Fibroblast of lung (primary cell): ENCODE measurements at places on chromosomes 2 and 18. TPM values are rescaled to one million over a fixed set of nuclear protein-coding genes. Genes with fewer than 3 reads are reported as not detected.

NEU2 gene
- not detected in 2 replicates for total RNA-seq

GATA6 gene
- total RNA-seq = 6.3 and 10.0 TPM in 2 replicates

IL1F10 gene
- not detected in 2 replicates for total RNA-seq

ZNF519 gene
- 2.6 and 2.8 TPM in 2 replicates for total RNA-seq

HK2 gene
- total RNA-seq = 13.1 and 19.3 TPM in 2 replicates

TCF4 gene
- total RNA-seq = 49.1 and 57.6 TPM in 2 replicates

NAT8 gene
- total RNA-seq = not detected in 2 replicates

DOK6 gene
- 4.0 and 6.7 TPM in 2 replicates for total RNA-seq

FBXO41 gene
- 0.77 and 1.2 TPM in 2 replicates for total RNA-seq

CIB4 gene
- not detected in 2 replicates for total RNA-seq

MGAT5 gene
- 75.0 and 301 TPM in 2 replicates for total RNA-seq

TTC32 gene
- total RNA-seq = 5.6 and 5.8 TPM in 2 replicates

FEV gene
- total RNA-seq = not detected in 2 replicates

SEMA4F gene
- 5.1 and 9.4 TPM in 2 replicates for total RNA-seq

TXNDC2 gene
- total RNA-seq = not detected in 2 replicates

AQP12B gene
- not detected in 2 replicates for total RNA-seq

ZSCAN30 gene
- 13.4 and 29.2 TPM in 2 replicates for total RNA-seq

ITGB6 gene
- total RNA-seq = not detected in 2 replicates

RNF144A gene
- total RNA-seq = 0.17 and 0.26 TPM in 2 replicates

ACSL3 gene
- total RNA-seq = 233 and 377 TPM in 2 replicates

HOXD13 gene
- total RNA-seq = not detected in 2 replicates

RAB6D gene
- under 0.01 TPM in 1 of 2 replicates, not detected in the other for total RNA-seq

SERPINB2 gene
- 3.9 and 12.1 TPM in 2 replicates for total RNA-seq

INHA gene
- total RNA-seq = 0.26 and 0.50 TPM in 2 replicates

DNAJC5G gene
- not detected in 2 replicates for total RNA-seq

IL18R1 gene
- total RNA-seq = 0.50 and 5.4 TPM in 2 replicates

ERICH2 gene
- total RNA-seq = 3.1 and 4.1 TPM in 2 replicates

KCNJ3 gene
- not detected in 2 replicates for total RNA-seq

BCL2 gene
- total RNA-seq = 3.6 and 9.0 TPM in 2 replicates

DPP4 gene
- total RNA-seq = 148 and 297 TPM in 2 replicates

ABCG8 gene
- not detected in 2 replicates for total RNA-seq

DYNAP gene
- not detected in 2 replicates for total RNA-seq

INPP5D gene
- 0.33 and 0.51 TPM in 2 replicates for total RNA-seq

CCDC142 gene
- total RNA-seq = 18.5 and 21.3 TPM in 2 replicates

CRYBA2 gene
- total RNA-seq = not detected in 2 replicates

MGAT4A gene
- 0.17 and 0.26 TPM in 2 replicates for total RNA-seq

CENPA gene
- total RNA-seq = 1.8 and 9.7 TPM in 2 replicates

GAL3ST2 gene
- total RNA-seq = 0.17 TPM in 1 of 2 replicates, not detected in the other

GPBAR1 gene
- total RNA-seq = under 0.01 TPM in 1 of 2 replicates, not detected in the other

PROKR1 gene
- total RNA-seq = not detected in 2 replicates

ELMOD3 gene
- total RNA-seq = 20.3 and 27.9 TPM in 2 replicates

EVX2 gene
- total RNA-seq = not detected in 2 replicates

ADD2 gene
- 2.5 and 2.6 TPM in 2 replicates for total RNA-seq

SPP2 gene
- total RNA-seq = not detected in 2 replicates

NGEF gene
- under 0.01 TPM in 1 of 2 replicates, not detected in the other for total RNA-seq

PELI1 gene
- total RNA-seq = 5.9 and 7.4 TPM in 2 replicates

PAX3 gene
- total RNA-seq = not detected in 2 replicates

PDE6D gene
- 13.6 and 14.4 TPM in 2 replicates for total RNA-seq

TACR1 gene
- 0.17 TPM in 1 of 2 replicates, not detected in the other for total RNA-seq

TTC27 gene
- 15.7 and 18.2 TPM in 2 replicates for total RNA-seq

LIPG gene
- total RNA-seq = 0.50 and 1.0 TPM in 2 replicates

KCNS3 gene
- total RNA-seq = 1.3 and 6.3 TPM in 2 replicates

IL1RN gene
- not detected in 2 replicates for total RNA-seq

PDCD1 gene
- not detected in 2 replicates for total RNA-seq

SUCLG1 gene
- total RNA-seq = 63.1 and 71.1 TPM in 2 replicates

TMEM198 gene
- total RNA-seq = 0.77 and 0.99 TPM in 2 replicates
